ENCODE measurements at places on chromosomes 12 and 14.

GRCh38 chr12:118611770-118612169, 235.4 kb downstream of the SUDS3 start:
- DNase-seq: no peak

- DNase-seq: no peak
Measured at GRCh38 chr12:3692616-3693365, 60.1 kb downstream of the CRACR2A start.

- DNase-seq: no peak
Measured at GRCh38 chr12:29537298-29537697, 39.8 kb upstream of the OVCH1 start.

DNA sequence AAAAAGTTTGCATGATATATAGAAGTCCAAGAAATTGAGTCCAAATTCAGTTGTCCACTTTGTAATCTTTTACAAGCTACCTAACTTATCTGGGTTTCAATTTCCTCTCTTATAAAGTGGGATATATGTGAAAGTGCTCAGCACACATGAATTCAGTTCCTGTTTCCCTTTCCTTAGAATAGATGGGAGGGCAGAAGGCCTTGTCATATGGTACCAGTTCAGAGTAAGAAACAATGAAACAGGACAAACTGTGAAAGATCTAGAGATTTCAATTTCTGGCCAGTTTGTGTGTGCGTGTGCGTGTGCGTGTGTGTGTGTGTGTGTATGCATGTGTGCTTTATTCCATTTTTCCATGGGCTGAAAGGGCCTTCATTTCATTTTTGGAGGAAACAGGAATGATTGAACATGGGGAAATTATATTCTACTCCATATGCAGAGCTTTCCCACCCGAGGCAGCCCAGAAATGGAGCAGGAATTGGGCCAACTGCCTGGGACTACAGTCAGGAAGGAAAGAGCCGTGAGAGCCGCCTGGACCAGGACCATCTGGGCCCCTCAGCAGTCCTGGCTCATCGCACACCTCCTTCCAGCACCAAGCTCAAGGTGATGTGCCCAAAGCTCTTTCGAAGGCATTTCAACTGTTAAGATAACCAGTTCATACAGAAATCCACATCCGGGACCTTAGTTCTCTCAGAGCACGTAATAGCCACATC, 183.2 kb downstream of the EPS8 start:
- no peak for DNase-seq

- no peak for DNase-seq
Measured at GRCh38 chr14:51328772-51329353, 88.8 kb downstream of the TMX1 start.
